ENCODE measurements at places on chromosomes 16 and 17.

DNA sequence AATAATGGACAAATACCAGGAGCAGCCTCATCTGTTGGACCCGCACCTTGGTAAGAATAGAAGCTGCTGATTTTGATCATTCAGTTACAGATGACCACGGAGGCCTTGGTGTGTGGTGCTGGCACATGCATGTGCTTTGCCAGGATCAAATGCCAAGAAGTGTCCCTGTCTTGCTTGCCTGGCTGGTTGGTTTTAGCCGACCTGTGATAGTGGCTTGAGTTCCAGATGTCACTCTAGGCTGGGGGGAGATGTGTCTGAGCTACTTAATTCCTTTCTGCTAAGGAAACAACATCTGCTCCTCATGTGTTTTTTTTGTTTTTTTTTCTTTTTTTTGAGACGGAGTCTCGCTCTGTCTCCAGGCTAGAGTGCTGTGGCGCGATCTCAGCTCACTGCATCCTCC is 4.3 kb downstream of the TBCD start:
- no peak for DNase-seq

- no peak for DNase-seq
Observed at GRCh38 chr16:56347670-56348069, 77.7 kb downstream of the AMFR start.

DNA sequence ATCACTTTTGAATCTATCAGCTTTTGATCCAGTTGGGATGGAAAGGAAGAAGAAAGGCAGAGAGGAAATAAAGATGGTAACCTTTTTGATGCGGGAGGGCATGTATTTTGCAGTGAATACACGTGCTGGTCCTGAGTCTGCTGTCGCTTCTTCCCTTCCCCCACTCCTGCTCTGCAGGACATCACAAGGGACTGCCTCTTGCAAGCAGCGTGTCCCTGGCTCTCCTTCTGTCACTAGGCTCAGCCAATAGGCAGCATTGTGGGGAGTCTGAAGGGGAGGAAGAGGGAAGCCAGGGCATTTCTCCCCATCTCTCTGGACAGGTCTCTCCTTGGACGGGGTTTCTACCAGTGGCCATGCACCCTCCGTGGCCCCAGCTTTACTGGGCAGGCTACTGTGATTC is 15.7 kb upstream of the WFDC1 start:
- DNase-seq: no peak

GRCh38 chr16:50640391-50640790 is 40.7 kb downstream of the SNX20 start:
- no peak for DNase-seq

DNA sequence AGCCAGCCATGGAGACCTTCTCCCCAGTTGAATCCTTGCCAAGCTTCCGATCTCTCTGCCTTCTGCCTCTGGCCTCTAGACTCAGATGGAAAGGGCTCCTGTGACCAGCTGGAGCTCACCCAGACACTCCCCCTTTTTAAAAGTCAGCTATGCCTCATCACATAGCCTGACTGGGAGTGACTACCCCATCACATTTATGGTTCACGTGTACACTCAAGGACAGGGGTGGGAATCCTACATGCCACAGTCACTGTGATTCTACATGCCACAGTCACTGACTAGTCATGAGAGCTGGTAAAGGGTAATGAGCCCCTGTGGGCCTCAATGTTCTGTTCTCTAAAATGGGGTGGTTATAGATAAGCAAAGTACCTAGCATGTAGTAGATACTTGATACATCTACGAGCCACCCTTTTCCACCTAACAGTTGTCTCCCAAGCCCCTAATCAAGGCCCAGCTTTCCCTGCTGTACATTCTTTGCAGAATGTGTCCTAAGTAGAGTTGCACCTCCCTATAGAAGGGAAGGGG is 85.1 kb downstream of the RGS9 start:
- no peak for DNase-seq

- no peak for DNase-seq
Observed at GRCh38 chr16:86594721-86595120, 16.4 kb downstream of the FOXL1 start.

- DNase-seq: no peak
Observed at GRCh38 chr17:39555368-39555767, 52.4 kb downstream of the NEUROD2 start.

DNA sequence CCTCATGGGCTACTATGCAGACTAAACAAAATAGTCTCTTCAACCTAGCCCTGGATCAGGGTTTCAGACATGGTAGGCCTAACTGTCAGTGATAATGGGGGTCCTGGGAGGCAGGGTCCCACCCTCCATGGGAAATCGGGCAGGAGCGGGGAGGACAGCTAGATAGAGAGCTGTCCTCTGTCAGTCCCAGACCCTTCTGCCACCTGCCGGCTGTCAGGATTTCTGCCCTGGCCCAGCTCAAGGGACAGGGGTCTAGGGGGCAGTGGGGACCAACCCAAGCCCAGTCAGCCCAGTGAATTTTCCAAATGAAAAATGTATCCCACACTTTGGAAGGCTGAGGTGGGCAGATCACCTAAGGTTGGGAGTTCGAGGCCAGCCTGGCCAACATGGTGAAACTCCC is 5.3 kb downstream of the CA7 start:
- DNase-seq: no peak

DNA sequence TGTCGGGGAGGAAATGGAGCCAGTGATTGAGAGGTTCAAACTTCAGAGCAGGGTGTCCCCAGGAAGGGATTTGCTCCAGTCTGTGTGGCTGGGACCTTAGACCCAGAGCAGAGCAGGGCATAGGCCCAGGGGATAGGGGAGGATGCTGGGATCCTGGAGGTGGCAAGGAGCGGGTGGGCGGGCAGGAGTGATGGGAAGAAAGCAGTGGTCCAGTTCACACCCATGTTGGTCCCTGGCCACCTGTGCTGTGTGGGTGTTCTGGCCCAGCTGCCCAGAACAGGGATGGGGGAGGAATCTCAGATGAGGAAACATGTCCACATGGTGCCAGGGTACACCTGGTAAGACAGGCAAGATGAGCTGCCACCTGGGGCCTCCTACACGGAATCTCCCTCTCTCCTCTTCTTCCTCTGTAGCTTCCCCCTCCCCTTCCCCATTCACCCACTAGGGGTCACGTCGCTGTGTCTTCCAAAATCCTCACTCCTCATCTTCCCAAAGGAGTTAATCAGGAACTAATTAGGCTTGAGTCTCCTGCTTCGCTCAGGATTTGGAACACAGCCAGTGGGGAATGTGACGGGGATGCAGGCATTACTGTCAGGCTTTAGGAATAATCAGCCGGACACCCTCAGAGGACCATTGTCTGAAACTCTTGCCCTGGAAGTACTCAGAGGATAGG is 2.3 kb downstream of the BEAN1 start:
- DNase-seq: no peak

DNA sequence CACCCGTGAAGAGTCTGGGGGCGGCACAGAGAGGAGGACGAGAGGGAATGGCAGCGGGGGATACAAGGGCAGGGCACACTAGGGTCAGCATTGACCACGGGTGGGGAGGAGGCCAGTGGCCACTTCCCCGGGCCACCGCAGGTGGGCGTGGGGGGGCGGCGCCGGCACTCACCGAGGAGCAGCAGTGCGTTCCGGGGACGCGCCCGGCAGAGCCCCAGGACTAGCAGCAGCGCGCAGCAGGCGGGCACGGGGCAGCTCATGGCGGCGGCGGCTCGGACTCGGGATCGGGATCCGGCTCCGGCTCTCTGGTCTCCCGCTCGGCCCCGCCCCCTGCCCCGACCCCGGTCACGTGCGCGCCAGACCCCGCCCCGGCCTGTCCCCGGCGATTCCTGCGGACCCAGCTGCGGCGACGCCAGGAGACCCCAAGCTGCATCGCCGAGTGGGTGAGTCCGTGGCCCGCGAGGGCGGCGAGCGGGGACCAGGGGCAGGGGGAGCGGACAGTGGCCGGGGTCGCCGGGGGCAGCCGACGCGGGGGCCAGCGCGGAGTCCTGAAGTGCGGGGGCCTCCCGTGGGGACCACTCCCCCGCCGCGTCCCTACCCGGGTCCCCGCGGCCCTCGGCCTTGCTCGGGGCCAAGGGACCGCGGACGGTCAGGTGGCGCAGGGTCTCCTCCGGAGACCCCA is at the start of the genes SGSH and SLC26A11:
Gene SGSH, minus strand, starts transcription at position 280 of the 682 bp plus-strand sequence. Its CDS starts 20 bp downstream, at position 260.
Gene SLC26A11, plus strand, starts transcription at position 374 of the 682 bp plus-strand sequence. CDS start 1,134 bp downstream, outside the sequence.
- DNase-seq: no peak

- DNase-seq: no peak
Observed at GRCh38 chr17:15332338-15332737, 9.1 kb downstream of the TEKT3 start.

- no peak for DNase-seq
Observed at GRCh38 chr17:82305727-82306300, 11.6 kb downstream of the CD7 start.

DNA sequence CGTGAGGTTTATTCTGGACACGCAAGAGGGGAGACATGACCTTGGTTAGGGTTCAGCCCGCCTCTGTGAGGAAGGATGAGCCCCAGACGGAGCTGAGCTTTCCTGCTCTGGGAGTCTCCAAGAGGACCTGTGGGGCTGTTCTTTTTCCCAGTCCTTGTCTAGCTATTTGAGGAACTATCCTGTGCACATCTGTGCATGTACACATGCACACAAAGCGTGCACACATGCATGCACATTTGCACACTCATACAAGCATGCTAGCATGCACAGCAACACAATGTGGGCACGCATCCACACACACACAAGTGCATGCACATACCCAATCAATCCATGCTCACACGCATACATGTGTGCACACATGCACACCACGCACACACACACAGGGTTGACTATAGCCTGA is 40.4 kb downstream of the ABCC6 start:
- no peak for DNase-seq

DNA sequence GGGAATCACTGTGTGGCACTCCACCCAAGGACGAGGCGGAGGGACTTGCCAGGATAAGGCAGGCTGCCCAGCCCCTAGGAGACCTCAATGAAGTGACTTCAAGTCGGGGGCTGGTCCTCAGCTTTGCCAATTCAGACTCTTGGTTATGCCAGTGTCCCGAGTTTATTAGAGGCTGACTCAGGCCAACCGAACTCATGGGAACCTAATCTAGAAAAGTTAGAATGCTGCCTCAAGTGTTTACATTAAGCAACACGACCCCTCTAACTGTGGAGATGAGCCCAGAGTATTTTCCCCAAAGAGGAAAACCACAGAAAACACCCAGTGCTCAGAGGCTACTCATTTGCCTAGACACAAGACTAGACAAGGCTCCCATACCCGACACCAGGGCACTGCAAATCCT is 1.1 kb upstream of the TEKT3 start:
- no peak for DNase-seq

DNA sequence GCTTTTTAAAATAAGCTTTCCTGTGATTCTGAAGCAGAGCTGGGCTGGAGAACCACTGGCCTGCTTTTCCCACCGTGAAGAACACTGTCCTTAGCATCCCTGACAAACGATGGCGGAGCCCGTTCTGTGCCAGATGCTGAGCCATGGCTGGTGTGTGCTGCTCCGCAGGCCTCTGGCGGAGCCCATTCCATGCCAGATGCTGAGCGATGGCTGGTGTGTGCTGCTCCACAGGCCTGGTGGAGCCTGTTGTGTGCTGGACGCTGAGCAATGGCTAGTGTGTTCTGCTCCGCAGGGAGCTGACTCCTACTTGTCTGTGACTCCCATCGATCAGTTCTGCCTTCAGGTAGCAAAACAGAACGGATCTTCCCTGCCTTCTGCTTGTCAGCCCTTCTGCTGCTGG is 4.3 kb downstream of the ENDOV start:
- DNase-seq: no peak

DNA sequence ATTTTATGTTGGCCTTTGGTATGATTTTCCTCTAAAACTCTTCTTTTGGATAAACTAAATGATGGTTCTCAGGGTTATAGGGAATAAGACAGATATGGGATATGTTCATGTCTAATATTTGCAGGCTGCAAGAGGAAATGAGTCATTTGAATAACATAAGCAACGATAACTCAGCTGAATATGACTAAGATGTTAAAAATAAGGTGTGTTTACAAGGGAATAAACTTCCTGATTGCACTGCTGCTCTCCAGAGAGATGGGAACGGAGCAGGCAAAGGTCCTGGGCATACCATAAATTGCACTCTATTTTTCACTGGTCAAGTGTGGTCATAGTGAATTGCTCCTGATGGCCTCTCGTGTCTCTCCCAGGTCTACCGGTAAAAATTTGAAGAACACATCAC is 666.2 kb downstream of the TOX3 start:
- no peak for DNase-seq

GRCh38 chr17:58083491-58084316 is 485 bp downstream of the DYNLL2 start:
- no peak for DNase-seq

DNA sequence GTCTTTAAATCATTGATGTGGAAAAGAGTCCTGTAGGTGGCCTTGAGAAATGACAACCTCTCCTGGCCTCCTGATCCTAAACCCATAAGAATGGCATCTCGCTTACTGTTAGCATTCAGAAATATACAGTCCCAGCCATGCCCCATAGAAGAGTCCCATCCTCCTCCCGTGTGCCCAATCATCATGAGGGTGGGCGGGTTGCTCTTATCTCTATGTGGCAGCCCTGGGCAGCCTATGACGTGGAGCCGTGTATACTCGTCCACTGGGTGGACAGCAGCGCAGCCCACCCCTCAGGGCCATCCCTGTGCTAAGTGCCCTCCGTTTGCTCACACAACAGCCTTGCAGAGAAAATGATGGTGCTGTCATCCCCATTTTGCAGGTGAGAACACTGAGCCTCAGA is 105.3 kb downstream of the AMFR start:
- no peak for DNase-seq

DNA sequence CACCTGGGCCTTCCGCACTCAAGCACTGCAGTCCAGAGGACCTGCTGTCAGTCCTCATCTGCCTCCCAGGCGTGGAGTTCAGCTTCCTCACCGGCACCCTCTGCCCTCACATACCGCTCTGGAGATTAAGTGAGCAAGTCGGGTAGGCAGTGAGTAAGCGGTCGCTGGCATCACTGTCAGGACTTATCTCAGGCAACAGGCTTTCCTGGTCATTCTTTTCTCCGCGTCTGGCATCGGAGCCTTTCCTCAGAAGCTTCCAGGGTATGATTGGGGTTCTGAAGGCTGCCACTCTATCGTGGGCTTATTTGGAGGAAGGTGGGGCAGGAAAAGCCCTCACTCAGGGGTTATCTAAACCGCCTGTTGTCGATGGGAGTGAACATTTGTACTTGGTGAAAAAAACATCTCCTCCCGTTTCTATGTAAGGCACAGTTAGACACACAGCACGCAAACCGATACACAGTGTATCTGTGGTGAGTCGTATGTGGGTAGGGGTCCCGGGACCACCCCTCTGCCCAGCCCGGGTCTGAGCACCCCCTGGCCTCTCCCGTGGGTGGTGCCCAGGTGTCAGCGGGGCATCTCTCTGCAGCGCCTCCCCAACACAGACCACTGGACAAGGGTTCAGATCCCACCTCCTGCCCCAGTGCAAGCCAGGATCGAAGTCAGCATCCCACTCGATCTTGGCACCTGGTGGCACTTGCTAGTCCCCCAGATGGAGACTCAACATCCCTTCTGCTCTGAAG is 92.5 kb upstream of the PLCG2 start:
- DNase-seq: no peak

Measured in Kasumi-1 (cell line).